Thoracic aorta (tissue), 2 donors: ENCODE measurements at places on chromosomes 11 and 22. TPM values are rescaled to one million over a fixed set of nuclear protein-coding genes. Genes with fewer than 3 reads are reported as not detected.
A peak's percentile ranks its signal among the peaks of the same experiment; 100 is the strongest.

Gene HPS5
- total RNA-seq, result 42.9 TPM

GRCh38 chr22:25987948-25988347, 181.3 kb upstream of the SEZ6L start:
- no peaks in the 10 kb centered on the region for H3K36me3 ChIP-seq
- H3K4me1 ChIP-seq, result no peaks in the 10 kb centered on the region
- no peak overlapping the region for H3K4me3 ChIP-seq
- no peak overlapping the region for H3K27ac ChIP-seq

- no peaks in the 10 kb centered on the region for H3K4me1 ChIP-seq
- no peak overlapping the region for H3K27ac ChIP-seq
- no peaks in the 10 kb centered on the region for H3K36me3 ChIP-seq
- H3K27me3 ChIP-seq, result no peaks in the 10 kb centered on the region
- H3K4me3 ChIP-seq, result no peak overlapping the region
Measured at GRCh38 chr11:32395127-32395526, 40.2 kb downstream of the WT1 start.

DNA sequence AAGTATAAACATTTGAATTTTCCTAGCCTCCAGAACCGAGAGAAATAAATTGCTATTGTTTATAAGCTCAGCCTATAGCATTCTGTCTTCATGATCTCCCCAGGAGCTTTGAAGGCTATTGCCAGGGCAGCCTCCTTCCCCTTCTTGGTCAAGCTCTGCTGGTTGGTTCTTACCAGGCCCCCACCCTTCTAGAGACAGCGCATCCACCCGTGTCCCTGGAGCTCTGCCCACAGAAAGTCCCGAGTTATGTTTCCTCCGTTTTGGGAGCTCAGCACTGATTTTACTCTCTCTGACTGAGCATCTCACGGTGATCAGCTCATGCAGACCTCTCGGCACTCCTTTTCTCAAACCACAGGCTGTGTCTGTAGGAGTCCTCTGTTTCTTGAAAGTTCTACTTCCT, 123.8 kb upstream of the SORL1-AS1 start:
- peaks cover 5% of the 10 kb centered on the region for H3K36me3 ChIP-seq
- H3K4me1 ChIP-seq, result no peaks in the 10 kb centered on the region
- no peak for DNase-seq
- H3K4me3 ChIP-seq, result no peak overlapping the region
- no peak overlapping the region for H3K27ac ChIP-seq
- H3K27me3 ChIP-seq, result no peaks in the 10 kb centered on the region

DNA sequence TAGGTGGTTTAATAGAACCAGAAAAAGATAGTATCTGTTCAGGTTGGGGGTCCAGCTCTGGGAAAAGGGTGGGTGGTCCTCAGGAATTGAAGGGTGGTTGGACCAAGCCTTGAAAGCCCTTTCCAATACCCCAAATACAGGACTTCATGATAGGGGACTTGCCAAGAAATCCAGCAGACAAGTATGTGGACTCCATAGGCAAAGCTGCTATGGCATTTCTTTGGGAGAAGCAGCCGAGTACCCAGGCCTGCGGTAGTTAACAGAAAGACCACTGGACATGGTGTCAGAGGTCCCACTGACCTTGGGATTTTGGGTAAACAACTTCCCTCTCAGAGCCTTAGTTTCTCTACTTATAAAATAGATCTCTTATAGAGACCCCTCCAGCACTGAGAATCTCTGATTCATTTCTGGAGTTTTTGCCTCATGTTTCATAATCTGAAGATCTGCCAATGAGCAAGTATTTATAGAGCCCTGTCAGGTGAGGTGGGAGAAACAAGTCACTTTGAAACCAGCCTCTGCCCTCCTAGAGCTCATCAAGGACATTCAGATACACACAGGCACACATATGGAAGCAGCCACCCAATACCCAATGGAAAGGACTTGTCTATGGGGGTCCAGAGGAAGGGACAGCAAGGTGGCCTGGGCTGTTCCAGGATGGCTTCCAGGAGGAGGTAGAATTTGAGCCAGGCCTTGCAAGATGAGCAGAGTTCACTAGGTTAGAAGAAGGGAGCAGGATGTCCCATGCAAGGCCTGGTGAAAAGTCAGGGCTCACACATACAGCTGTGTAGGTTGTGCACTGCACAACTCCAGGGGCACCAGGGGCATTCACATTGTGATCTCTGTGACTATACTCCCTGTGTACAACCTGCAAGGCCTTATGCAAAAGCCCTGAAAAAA, 31.0 kb upstream of the ACCSL start:
- no peak for DNase-seq
- H3K36me3 ChIP-seq, result no peaks in the 10 kb centered on the region
- peak overlapping the region; percentile 26 for H3K4me3 ChIP-seq
- no peaks in the 10 kb centered on the region for H3K27me3 ChIP-seq
- peak overlapping the region; percentile 77 for H3K27ac ChIP-seq
